ENCODE measurements at places on chromosomes 1 and 21.
A peak's percentile ranks its signal among the peaks of the same experiment; 100 is the strongest.

DNA sequence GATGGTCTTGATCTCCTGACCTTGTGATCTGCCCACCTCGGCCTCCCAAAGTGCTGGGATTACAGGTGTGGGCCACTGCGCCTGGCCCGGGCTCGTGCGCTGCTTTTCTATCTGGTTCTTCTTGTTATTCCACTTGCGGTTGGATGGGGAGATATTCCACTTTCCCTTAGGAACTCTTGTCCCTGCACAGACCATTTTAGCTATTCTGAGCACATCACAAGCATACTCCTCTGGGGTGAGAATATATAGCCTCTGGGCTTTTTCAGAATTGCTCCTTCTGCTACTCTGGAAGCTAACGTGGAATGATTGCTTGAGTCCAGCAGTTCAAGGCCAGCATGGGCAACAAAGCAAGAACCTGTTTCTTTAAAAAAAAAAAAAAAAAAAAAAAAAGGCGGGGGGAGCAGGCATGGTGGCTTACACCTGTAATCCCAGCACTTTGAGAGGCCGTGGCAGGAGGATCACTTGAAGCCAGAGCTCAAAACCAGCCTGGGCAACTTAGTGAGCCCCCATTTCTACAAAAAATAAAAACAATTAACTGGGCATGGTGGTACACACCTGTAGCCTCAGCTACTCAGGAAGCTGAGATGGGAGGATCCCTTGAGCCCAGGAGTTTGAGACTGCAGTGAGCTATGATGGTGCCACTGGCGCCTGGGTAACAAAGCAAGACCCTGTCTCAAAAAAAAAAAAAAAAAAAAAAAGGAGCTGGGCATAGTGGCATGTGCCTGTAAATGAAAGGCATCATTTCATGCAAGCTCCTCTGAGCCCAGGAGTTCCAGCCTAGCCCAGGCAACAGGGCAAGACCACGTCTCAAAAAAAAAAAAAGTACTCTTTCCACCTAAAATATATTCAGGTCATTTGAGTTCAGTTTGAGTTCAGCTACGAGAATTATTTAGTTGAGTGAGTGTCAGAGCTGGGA, 11.8 kb upstream of the PGD start:
- no peak for DNase-seq

DNA sequence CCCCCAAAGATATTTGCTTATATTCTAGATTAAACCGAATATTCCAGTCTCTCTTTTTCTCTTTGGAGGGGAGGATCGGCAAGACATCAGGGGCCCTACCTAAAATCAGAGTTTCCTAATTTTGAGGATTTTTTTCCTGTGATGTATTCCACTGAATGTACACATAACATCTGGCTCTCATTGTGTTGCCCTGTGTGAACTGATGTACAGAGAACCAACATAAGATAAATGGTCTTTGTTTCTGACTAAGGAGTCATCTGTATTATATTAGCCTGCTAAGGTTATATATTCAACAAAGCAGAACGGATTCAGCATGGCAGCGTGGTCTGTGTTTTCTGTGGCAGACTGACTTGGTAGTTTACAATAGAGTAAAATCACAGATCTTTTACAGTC, 114.8 kb upstream of the NCAM2 start:
- DNase-seq: no peak

GRCh38 chr1:202266061-202266765, 72.6 kb downstream of the LGR6 start:
- DNase-seq: no peak

DNA sequence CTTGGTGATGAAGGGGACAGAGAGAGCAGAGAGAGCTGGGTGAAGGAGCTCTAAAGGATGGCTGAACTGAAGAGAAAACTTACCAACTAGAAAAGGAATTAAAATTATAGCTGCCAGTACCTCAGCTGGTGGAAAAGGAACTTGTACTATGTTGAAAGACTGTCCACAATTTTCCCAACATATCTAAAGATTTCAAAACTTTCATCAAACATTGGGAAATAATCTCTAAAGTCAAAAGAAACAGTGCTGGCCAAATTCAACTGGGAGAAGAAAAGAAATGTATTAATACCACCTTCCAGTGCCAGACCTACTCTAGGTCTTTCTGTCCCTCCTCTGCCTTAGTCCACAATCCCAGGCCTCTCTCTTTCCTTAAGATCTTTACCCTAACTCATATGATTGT, 6.1 kb downstream of the SMG5 start:
- DNase-seq: no peak

DNA sequence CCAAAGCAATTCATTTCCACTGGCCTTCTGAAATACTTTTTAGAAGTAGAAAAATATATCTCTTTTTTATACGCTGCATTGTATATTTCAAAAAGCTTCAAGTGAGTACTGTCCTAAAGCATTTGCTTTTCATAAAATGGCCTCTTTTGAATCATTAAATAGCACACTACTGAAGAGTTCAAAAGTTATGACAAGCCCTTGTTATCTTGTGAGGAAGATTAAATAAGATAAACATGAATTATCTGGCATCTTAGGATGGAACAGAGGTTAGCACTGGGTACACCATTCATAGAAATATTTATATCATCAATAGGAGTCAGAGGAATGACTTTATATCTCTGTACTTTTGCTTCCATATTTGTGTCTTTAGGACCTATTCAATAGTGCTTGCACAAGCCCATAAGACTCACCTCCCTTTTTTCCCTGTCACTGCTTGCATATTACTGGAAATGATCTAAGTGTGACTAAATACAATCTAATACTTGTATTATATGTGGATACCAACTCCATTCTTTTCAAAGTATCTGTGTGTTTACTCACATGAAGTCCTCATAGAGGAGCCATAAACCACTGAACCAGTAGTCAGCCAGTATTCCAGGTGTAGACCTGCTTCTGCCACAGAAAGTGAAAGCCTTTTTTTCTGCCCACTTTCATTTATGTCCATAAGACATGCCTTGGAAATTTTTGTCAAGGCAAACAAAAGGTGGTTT, 274.2 kb upstream of the C1orf105 start:
- DNase-seq: no peak

DNA sequence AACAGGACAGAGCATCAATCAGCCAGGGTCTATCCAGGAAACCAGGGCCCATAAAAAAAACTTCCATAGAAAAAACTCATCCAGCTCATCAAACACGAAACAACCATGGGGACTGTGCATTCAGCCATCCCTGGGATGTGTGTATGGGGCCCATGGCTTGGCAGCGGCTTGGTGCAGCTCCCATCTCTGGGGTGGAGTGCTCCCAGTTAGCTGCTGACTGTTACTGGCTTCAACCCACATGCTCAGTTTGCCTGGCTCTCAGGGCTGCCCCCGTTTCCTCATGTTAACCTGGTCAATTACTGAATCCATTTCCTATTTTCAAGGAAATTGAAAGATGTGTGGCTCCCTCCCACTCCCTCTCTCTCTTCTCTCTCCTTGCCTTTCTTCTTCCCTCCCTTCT, 37.3 kb upstream of the STUM start:
- no peak for DNase-seq

DNA sequence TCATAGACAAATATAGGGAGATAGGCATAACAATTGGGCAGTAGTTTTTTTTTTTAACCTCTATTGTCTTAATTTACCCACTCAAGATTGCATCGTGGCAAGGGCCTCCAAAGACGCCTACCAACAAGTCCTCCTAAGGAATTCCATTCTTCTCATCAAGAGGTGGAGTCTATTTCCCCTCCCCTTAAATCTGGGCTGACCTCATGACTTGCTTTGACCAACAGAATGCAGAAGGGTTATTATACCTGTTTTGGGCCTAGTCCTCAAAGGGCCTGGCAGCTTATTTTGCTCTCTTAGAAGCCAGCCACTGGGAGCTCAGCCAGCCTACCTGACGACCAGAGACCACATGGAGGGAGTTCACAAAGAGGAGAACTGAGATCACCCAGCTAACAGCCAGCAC, 92.3 kb downstream of the COQ8A start:
- DNase-seq: no peak

- DNase-seq: no peak
Observed at GRCh38 chr1:7469255-7469938, 301.7 kb upstream of the VAMP3 start.

DNA sequence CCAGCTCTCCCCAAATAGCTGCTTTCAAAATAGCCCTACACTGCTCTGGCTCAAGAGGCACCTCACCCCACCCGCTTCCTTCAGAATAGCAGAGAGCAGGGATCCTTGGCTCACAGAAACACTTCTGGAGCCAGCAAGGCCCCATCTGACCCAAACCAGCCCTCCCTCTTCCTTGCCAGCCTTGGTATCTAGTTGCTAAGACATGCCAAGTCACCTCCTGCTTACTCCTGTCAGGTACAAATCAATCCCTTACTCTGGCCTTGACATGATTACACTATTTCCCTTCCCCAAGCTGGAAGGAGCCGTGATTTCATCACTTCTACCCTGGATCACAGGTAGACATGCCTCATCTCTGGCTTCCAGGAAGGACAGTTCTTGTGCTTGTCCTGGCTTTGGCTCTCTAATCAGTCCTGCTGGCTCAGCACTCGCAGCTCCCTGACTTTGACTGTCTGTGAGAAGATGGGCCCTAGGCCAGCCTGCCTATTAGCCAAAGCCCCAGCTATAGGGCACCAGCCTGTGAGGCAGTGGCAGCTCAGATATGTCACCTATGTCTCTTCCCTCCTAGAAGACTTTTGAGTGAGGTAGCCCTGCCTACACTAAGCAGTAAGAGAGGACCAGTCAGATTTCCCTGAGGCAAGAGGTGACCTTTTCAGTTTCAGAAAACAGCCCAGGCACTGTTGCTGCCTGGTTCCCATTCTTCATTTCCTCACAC, 8.9 kb upstream of the MUTYH start:
- DNase-seq: no peak

- no peak for DNase-seq
Observed at GRCh38 chr1:79232818-79233217, 226.3 kb upstream of the ADGRL4 start.

DNA sequence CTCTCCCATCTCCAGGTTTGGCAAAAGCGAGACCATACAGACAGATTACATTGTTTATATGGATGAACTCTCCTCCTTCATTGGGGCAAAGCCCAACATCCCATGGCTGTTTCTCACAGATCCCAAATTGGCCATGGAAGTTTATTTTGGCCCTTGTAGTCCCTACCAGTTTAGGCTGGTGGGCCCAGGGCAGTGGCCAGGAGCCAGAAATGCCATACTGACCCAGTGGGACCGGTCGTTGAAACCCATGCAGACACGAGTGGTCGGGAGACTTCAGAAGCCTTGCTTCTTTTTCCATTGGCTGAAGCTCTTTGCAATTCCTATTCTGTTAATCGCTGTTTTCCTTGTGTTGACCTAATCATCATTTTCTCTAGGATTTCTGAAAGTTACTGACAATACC, 26.4 kb downstream of the FMO3 start:
- DNase-seq: no peak

GRCh38 chr1:156538711-156539440, 33.5 kb downstream of the IQGAP3 start:
- no peak for DNase-seq

GRCh38 chr1:28326984-28327383, 1.9 kb upstream of the MED18 start:
- DNase-seq: no peak

- DNase-seq: peak; percentile 29
Observed at GRCh38 chr1:116910379-116911187, 867 bp downstream of the PTGFRN start.

DNA sequence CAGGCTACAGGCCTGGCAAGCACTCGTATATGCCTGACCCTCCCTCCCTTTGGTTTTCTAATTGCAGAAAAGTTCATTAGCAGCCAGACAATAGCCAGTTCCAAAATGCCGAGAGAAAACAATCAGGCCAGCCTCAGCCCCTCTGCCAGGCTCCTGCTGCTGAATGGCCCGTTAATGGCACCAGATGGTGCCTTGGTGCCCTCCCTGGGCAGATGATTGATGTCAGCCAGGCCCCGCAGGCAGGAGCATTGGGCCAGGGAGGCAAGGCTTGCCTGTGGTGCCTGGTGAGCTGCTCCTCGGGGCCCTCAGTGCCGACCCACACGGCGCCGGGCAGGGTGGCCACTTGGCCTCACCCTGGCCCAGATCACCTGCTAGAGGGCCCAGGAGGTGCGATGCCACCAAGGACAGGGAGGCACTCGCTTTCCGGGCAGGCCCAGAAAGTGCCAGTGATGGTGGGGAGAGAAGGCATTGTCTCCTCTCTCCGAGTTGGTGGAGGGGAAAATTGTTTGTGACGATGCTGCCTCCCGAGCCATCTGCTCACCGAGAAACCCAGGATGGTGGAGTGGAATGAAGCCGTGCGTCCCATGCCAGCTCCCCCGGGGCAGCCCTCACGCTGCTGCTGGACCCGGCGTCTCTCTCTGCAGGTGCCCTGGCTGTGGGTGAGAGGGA, 28.1 kb downstream of the QSOX1 start:
- no peak for DNase-seq

DNA sequence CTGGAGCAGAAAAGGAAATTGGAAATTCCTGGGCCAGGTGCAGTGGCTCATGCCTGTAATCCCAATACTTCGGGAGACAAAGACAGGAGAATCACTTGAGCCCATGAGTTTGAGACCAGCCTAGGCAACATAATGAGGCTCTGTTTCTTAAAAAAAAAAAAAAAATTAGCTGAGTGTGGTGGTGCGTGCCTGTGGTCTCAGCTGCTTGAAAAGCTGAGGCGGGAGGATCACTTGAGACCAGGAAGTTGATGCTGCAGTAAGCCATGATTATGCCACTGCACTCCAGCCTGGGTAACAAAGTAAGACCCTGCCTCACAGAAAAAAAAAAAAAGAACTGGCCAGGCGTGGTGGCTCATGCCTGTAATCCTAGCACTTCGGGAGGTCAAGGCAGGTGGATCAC, 56.7 kb downstream of the SRSF11 start:
- DNase-seq: no peak
